ENCODE measurements at places on chromosomes 1 and 21.

- no peak for DNase-seq
Observed at GRCh38 chr1:116880917-116881316, 28.8 kb upstream of the PTGFRN start.

GRCh38 chr1:1758692-1759455 lies 19.4 kb downstream of the NADK start:
- DNase-seq, result no peak

DNA sequence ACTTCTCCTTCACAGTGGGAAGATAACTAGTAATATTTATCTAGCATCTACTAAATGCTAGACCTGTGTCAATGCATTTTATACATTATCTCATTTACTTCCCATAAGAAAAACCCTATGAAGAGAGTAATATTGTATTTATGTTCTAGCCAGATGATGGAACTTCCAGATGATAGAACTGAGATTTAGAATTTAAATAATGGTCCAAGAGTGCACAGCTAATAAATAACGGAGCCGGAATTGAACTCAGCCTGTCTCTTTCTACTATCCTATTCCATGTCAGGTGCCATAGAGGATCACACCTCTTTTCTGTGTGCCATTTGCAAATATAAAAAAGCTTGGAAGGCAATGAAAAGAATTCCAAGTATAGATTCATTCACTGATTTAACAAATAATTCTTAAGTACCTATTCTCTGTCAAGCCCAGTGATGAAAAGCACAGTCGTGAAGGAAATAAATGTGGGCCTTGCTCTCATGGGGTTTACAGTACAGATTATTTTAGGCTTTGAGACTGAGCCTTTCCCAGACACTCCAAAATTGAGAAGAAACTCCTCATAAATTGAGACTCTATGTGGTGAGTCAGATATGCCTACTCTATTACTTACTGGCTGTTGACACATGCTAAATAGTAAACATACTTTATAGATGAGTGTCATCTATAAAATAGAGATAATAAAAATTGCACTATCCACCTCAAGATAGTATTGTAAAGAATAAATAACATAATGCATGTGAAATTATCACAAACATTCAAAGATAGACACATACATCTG lies 378.0 kb upstream of the PRMT6 start:
- no peak for DNase-seq

- DNase-seq, result no peak
Observed at GRCh38 chr21:36097427-36098181, 27.8 kb downstream of the CBR1 start.

DNA sequence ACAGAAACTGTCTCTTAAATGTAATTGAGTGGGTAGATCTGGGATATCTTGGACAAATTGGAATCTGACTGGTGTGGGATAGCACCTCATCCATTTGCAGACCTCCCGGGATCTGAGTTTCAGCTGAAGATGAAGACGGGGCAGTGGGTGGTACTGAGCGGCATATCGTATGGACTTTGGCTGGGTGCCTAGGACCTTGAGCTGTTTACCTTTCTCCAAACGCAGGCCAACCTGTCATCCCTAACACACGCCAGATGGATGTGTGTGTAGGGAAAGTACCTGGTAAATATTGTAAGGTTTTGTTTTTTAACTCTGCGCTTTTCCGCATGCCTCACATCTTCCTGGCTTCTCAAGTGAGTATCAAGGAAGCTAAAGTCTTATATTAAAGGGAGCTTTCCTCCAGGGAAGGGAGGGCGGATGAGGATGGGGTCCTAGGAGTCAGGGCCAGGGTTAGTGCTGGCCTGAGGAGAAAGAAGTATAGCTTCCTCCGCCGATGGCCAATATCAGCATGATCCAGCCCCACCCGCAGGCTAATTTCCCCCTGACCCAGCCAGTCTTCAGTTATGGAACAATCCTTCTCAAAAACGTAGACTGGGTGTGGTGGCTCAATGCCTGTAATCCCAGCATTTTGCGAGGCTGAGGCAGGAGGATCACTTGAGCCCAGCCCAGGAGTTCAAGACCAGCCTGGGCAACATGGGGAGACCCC lies 26.2 kb downstream of the ATP8B2 start:
- DNase-seq, result no peak

- DNase-seq, result no peak
Observed at GRCh38 chr1:160916666-160917065, 31.7 kb upstream of the ITLN1 start.

GRCh38 chr1:23838401-23838866 lies 13.2 kb upstream of the HMGCL start:
- peak; percentile 66 for DNase-seq

DNA sequence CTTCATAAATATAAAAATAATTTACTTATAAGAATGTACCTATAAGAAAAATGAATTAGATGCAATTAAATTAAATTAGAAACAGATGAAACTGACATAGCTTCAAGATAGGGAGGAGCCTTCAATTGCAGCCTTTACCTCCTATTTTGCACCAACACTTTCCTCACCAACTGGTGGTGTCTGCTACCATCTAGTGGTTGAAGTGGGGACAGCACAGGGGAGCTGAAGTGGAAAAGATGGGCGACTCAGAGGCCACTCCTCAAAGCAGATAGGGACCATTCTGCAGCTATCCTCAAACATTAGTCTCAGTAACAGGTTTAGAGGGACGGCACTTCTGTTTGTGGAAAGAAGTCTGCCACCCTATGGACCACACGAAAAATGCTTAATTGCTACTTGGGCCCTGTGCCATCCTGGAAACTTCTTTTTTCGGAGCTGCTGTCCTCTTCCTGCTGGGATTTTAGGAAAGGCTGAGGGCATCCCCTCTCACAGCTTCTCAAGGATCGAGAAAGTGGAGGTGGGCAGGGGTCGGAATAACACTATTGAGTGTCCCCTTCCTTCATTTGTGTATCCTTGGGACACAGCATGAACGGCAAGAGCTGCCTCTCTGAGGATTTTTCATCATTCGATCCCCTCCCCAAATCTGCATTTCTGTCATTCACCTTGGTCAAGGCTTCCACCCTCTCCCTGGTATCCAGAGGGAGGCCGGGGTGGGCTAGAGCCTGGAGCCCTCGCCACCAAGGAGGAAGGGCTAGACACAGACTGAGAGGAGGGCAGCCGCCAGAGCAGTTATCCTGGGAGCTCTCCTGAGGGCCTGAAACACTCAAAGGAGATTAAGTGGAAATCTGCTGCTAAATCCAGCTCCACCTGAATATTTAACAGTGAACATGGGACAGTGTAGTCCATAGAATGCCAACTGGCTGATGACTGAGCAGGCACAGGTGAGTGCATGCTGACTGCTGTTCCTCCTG lies 9.6 kb downstream of the PROK1 start:
- DNase-seq, result peak; percentile 81

DNA sequence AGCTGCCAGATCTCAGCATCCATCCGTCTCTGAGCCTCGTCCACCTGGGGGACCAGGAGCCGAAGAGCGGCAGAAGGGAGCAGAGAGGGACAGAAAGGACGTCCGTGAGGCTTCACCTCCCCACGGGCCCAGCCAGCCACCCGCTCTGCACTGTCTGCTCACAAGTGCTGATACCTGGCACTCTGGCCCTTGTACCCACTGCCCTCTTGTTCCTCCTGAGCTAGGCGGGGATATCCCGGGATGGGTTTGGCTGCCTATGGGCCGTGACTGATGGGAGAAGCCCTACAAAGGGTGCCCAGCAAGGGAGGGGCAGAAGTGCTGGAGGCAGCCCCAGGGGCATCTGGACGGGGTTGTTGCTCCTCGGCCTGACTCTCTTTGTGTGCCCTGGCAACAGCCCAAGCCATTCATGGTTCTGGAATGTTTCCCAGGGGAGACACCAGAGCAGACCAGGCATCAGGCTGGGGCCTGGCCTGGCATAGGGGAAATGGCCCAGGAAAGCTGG lies 57.6 kb downstream of the LDLRAD2 start:
- no peak for DNase-seq

DNA sequence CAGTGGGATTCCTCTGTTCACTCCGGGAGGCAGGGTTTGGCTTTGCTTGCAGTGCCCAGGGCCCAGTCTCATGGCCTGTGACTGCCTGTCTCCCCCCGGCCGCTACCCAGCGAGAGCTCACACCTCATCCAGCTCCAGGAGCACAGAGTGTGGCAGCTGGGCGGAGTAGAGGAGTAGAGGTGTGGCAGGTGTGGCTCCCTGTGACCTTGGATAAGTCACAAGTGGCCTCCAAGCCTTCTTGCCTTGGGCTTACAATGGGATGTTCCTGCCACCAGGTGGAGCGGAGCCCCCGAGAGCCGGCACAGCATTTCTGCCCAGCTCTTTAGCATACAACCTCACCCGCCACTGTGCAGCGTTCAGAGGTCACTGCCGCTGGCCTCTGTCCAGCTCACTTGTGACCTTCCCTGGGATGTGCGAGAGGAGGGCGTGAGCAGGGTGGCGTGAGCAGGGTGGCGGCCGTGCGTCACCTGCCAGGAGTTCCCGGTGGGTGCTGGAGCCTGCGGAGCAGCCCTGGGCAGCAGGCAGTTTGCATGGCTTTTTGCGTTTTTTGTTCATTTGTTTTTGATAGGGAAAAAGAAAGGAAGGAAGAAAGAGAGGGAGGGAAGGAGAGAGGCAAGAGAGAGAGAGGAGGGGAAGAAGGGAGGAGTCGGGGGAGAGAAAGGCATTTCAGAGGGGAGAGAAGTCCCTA lies 42.4 kb downstream of the CRYAA start:
- DNase-seq, result no peak

DNA sequence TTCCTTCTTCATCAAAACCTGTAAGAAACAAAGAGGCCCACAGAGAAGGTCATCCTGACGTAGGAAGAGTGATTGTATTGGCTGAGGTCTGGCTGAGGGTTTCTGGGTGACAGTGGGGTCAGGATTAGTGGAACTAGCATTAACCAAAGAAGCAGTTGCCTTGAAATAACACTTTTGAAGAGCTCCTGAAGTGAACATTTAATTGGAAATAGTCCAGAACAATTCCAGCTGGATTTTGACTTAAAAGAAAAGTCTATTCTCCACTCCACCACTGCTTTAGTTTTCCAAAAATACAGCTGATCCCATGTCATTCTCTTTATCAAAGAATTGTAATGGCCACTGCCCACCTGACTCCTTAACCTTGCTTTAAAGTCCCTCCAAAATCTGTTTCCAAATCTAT lies 27.7 kb downstream of the CASQ2 start:
- DNase-seq, result no peak

DNA sequence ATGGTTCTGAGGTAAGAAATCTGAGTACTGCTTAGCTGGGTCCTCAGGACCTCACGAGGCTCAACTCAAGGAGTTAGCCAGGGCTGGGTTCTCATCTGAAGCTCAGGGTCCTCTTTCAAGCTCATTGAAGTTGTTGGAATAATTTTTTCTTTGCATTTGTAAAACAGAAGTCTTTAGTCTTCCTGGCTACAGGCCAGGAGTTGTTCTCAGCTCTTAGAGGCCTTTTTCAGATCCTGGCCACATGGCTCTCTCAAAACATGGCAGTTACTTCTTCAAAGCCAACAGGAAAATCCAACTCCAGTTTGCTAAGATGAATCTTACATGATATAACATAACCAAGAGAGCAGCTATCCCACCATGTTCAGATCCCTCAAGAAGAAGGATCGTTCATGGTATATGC lies 92.3 kb upstream of the CHODL start:
- no peak for DNase-seq

DNA sequence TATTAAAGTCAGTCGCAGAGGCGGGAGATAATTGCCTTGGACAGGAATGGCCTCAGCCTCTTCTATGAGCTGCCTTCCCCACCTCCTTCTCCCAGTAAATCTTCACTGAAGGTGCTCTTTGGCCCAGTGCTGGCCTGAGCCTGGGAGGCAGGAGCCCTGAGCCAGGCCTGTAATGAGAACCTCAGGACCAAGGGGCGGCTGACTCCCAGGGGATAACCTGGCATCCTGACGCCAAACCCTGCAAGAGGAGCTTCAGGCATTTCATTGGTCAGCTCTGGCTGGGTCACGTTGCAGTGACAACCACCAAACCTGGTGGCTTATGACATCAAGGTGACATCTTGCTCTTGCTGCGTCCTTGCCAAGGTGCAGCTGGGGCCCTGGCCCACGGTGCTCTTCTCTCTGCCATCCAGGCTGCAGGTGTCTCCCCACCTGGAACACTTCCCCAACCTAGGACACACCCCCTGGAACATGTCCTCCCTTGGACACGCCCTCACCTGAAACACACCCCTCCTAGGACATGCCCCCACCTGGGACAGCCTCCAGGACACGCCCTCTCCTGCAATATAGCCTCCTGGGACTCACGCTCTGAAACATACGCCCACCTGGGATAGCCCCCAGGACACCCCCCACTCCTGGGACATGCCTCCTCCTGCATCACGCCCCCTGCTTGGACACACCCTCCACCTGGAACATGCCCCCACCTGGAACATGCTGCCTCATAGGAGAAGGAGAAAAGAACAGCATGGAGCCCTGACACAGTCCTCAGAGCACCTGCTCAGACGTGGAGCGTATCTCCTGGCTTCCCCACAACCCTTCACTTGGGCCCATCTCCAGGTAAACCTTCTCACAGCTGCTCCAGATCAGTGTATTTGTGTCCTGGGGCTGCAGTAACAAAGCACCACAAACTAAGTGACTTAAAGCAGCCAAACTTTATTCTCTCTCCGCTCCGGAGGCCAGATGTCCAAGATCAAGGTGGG lies 333.6 kb downstream of the NPHP4 start:
- DNase-seq, result no peak

GRCh38 chr1:233505130-233505529 lies 108.8 kb upstream of the KCNK1 start:
- no peak for DNase-seq

GRCh38 chr1:166902279-166902678 lies 26.2 kb upstream of the TADA1 start:
- DNase-seq, result no peak

GRCh38 chr1:25569597-25570396 lies 26.4 kb downstream of the LDLRAP1 start:
- no peak for DNase-seq

DNA sequence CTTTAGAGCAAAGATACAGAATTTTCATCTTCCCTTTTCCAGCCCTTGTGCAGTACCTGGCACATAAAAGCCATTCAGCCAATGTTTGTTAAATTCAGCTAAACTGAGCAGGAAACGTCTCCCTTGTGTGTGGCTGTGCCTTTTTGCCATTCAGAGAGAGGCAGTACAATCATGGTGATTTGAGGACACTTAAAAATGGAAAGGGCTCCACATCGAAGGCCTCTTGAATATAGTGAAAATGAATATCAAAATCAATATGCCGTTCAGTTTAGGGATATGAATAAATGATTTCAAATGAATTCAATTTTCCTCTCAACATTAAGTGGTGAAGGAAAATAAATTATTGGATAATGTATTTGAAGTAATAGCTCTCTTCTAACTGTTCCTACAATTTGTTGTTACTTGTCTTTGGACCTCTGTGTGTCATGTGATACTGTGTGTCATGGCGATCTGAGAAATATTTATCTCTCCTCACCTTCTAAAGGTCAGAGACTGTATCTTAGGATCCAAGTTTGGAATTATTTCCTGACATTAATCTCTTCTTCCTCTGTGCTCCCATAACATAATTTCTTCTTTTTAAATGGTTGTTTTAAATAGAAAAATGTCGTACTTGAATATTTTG lies 355.6 kb upstream of the ST6GALNAC5 start:
- no peak for DNase-seq

GRCh38 chr1:24754229-24754628 lies 9.0 kb downstream of the CLIC4 start:
- no peak for DNase-seq

DNA sequence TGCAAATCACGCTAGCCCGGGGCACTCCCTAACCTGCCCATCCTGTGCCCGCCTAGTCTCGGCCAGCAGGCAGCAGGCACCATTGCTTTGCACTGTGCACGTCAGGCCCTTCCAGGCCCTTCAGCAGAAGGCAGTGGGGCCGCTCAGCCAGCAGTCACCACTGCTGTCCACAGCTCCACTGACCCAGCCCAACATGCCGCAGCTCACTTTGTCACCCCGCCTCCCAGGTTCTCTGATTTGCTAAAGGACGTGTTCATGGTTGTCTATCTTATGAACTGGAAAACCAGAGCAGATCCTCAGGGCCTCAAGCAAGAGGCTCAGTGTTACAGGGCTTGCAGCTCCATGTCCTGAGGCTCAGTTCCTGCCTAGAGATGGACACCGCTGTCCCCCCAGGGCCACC lies 14.2 kb upstream of the SPOCD1 start:
- DNase-seq, result no peak

All from stimulated activated CD8-positive, alpha-beta memory T cell treated with anti-CD3 and anti-CD28 coated beads, Interleukin-7, amount 100 ng/mL, for 1 hour (primary cell).